Skin of body (tissue), 3 donors: ENCODE measurements at places on chromosomes 7 and 10. TPM values are rescaled to one million over a fixed set of nuclear protein-coding genes. Genes with fewer than 3 reads are reported as not detected.

Gene PNPLA8
- 37.3 TPM for total RNA-seq

- no peak for DNase-seq
Observed at GRCh38 chr10:101856626-101857025, 13.0 kb upstream of the KCNIP2 start.

DNA sequence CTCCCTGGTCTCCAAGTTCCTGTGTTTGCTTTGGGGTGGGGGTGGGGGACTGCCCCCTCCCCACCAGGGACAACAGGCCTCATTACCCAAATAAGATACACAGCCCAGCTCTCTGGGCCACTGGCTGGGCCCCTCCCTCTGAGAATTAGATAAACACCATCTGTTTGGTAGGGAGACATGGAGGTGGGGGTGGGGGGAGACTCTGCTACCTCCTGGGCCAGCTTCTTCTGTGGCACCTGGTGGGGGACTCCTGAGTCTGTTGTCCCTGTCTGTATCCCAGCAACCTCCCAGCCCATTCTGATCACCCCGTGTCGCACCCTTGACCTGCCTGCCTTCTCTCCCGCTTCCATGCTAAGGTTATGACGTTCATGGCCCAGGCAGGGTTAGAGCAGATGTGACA, 5.8 kb downstream of the MLXIPL start:
- no peak for DNase-seq

Gene ADAMTS14
- 5.2 TPM for total RNA-seq

Gene GFRA1
- 49.8 TPM for total RNA-seq

- no peak for DNase-seq
Observed at GRCh38 chr10:132492323-132493025, 45.1 kb upstream of the INPP5A start.

DNA sequence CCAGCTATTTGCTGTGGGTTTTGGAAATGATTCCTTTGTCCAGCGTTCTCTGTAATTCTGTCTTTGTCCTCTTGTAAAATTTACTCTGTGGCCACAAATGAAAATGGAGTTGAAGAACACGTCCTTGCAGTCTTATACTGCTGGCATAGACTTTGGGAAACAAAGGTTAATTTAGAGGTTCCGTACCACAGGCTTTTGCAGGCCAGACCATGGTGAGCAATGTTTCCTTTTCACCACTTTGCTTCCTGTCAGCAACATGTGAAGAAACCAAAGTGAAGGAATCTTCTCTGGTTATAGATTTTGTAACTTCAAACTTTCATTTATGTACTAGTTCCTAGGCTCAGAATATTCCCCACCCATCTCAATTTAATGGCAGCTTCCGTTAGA, 488.5 kb downstream of the MDFIC start:
- DNase-seq: no peak

Gene NEUROG3
- total RNA-seq: not detected

DNA sequence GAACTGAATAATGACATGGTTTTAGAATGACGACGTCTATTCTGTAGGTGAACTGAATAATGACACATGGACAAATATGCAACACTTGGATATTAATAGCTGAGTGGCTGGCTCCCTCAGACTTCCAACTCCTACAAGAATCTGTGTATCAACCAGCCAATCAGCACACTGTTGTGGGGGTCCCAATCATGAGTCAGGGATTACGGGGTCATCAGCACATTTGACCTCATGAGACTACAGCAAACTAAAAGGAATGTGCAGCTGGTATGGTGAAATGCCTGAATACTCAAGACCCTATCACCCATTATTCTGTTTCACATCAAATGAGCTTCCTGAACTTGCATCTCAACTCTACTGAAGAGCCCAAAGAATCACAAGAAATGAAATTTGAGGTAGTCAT, 192.5 kb downstream of the ANK3 start:
- no peak for DNase-seq

GRCh38 chr10:126917975-126918908, 13.0 kb downstream of the DOCK1 start:
- no peak for DNase-seq

Gene SPAM1
- total RNA-seq: not detected

- DNase-seq: no peak
Observed at GRCh38 chr10:114068054-114068707, 24.5 kb downstream of the ADRB1 start.

GRCh38 chr7:124074007-124074406, 41.1 kb upstream of the TMEM229A start:
- DNase-seq: no peak

DNA sequence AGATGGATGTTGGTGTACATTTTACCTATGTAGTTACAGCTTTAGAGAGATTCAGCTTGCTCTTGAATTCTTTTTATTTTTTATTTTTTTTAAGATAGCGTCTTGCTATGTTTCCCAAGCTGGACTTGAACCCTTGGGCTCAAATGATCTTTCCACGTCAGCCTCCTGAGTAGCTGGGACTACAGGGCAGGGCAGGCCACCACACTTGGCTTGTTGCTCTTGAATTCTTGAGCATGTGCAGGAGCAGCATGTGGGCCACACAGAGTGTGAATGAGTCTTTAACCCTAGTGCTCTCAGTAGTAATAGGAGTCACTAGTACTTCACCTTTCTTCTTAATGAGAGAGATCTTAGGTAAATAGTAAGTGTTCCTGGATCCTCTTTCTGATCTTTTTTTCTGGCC, 26.7 kb upstream of the CYCS start:
- no peak for DNase-seq

DNA sequence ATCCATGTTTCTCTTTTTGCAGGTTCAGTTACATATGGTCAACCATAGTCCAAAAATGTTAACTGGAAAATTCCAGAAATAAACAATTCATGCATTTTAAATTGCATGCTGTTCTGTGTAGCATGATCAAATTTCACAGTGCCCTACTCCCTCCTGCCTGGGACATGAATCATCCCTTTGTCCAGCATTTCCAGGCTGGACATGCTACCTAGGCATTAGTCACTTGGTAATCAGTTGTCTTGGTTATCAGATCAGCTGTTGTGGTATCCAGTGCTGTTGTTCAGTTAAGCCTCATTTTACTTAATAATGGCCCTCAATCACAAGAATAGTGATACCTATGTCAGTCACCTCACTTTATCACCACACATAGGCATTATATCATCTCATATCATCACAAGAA, 7.3 kb upstream of the PNLIP start:
- DNase-seq: no peak

Gene ACTR3C
- total RNA-seq: 6.3 TPM

- no peak for DNase-seq
Observed at GRCh38 chr7:154613811-154614210, 389.1 kb downstream of the PAXIP1 start.

DNA sequence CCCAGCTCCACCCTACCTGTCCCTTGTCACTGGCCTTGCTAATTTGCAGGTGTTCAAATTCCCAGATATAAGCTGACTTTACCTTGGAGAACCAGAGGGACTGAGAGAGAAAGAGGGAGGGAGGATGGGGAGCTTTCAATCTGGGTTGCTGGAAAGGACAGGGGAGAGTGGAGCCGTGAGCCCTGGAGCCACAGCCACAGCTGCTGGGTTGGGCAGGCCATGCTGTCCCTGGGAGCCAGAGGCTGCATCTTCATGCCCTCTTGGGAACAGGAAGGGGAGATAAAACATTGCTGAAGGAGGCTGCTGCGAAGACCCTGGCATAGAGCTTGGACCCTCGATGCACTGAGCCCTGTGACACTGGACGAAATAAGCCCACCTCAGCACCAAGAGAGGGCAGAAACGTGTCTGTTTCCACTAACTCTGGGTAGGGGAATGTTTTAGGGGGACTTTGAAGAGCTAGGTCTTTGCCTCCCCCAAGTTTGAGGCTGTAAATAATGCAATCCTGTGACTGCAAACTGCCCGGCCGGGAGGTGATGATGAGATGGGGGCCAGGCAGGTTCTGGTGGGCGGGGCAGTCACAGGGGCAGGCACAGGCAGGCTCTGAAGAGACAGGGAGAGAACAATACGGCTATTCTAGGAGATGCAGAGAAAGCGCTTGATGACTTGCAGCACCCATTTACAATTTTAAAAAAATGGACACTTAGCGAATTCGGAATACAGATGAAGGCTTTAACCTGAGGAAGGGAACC, 5.8 kb upstream of the JAKMIP3 start:
- no peak for DNase-seq

Gene IL15RA
- total RNA-seq: 3.6 TPM

- DNase-seq: no peak
Observed at GRCh38 chr7:49486974-49487829, 286.2 kb upstream of the VWC2 start.

Gene TYSND1
- total RNA-seq: 10.2 TPM

DNA sequence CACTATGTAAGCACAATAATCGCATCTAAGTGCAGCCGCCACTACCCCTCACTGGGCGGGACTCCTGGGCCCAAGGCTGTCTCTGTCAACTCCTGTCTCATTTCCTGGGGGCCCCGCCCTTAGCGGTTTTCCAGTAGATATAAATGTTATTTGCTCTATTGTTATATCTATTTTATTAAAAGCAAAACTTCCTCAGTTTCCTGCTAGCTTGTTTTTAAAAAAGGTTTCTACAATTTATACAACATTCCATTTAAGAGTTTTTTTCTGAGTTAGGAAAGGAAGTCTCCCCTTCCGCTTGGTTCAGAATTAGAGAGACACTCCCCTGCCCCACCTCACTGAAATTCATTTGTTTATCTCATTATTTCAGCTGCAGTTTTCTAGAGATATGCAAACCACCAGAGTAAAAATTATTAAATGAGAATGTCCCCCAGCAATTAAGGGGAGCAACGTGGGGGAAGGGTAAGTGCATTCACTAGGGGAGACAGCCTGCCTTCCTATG, 82.7 kb downstream of the RAMP3 start:
- no peak for DNase-seq

- DNase-seq: no peak
Observed at GRCh38 chr7:77867537-77867865, 68.9 kb downstream of the PHTF2 start.

GRCh38 chr10:112389271-112389822, 15.4 kb downstream of the ACSL5 start:
- DNase-seq: peak; percentile 41

- no peak for DNase-seq
Observed at GRCh38 chr7:149680331-149681025, 92.9 kb downstream of the ZNF467 start.

DNA sequence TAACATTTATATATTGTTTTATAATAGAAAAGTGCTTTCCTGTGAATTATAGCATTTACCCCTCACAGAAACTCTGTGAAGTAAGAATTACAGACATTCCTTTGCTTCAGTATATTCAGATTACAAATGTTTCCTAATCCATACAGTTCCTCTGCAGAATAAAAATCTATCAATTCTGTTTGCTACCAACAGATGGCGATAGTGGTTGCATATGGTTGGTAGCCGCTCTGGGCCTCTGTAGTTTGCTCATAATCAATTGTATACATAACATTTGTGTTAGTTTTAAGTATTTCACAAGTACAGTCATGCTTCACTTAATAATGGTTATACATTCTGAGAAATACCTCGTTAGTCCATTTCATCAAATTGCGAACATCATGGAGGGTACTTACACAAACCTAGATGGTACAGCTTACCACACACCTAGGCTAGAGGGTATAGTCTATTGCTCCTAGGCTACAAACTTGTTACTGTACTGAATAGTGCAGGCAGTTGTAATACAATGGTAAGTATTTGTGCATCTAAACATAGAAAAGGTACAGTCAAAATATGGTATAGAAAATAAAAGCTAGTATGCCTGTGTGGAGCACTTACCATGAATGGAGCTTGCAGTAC, 94.4 kb upstream of the STEAP4 start:
- no peak for DNase-seq

DNA sequence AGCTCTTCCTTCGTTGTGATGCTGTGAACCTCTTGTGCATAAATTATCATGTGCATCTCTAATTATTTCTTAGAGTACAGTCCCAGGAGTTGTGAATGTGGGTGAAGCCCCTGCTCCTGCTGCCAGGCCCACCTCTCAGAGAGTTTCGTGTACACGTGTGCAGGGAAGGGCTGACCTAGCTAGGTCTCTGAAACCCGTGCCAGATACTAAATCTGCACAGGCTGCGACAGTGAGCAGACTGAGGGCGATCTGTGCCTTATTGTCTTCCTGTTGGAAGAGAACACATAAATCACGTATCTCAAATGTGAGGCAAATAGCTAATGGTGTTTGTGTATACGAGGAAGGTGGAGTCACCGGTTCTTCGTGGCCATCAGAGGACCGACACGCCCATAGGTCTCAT, 71.8 kb upstream of the DNAJB6 start:
- no peak for DNase-seq

Gene PDE1C
- total RNA-seq: 1.2 TPM

Gene KCNH2
- 0.99 TPM for total RNA-seq

Gene GPR146
- 9.3 TPM for total RNA-seq

DNA sequence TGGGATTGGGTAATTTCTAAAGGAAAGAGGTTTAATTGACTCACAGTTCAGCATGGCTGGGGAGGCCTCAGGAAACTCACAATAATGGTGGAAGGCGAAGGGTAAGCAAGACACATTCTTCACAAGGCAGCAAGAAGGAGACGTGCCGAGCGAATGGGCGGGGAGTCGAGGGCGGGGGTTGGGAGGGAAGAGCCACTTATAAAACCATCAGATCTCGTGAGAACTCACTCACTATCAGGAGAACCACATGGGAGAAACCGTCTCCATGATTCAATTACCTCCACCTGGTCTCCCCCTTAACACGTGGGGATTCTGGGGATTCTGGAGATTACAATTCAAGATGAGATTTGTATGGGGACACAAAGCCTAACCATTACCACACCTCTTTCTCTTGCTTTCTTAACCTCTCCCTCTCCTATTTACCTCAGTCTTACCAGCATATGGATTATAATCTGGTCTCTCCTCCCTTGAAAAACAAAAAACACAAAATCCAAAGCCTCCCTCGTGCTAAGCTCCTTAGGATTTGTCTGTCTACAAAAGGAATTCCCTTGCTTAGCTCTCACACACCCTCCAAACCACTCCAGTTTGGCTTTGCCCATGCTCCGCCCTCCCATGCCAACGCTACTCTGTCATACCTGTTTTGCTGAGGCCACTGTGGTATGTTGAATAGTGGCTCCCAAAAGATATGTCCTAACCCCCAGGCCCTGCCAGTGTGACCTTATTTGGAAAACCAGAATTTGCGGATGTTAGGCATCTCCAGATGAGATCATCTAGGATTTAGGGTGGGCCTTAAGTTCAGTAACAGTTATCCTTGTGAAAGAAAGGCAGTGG, 19.6 kb upstream of the EFCAB10 start:
- no peak for DNase-seq

Gene ADAM12
- 22.8 TPM for total RNA-seq

DNA sequence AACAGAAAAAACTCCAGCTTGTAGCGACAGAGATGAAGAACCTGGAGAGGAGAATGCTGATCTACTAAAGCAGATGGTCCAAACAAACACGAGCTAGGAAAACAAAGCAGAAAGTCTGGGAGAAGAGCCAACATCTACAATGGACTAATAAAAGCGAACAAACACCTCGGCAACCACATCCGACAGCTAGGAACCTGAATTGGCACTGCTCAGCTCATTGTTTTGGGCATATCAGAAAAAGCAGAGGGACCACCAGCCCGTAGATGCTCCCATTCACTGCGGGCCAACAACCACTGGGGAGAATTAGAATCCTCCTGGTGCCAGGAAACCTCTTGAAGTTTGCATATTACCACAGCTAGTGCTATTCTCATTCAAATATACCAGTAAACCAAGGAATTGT, 204.7 kb downstream of the NXPH1 start:
- DNase-seq: no peak

DNA sequence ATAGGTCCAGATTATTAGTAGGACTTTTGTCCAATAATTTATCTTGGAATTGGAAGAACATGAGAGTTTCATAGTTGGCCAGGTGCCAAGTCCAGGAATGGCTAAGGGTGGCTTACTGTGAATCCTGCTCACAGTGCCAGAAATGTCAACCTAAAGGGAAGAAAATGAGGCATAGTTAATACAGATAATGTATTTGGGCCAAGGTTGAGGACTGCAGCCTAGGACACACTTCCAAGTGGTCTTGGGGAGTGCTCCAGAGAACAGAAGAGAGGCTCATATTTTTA, 78.2 kb downstream of the MAPK8 start:
- no peak for DNase-seq
